ENCODE measurements at places on chromosomes 7 and 10. TPM values are rescaled to one million over a fixed set of nuclear protein-coding genes. Genes with fewer than 3 reads are reported as not detected.

The PIP4K2A gene
- 33.6 TPM for total RNA-seq

The LIPM gene
- total RNA-seq, result not detected

The NXPH1 gene
- 0.11 TPM for total RNA-seq

The CTTNBP2 gene
- 15.7 TPM for total RNA-seq

The HYCC1 gene
- total RNA-seq, result 120 TPM

The POU6F2 gene
- total RNA-seq, result 1.9 TPM

The SLC26A4 gene
- not detected for total RNA-seq

The FAM241B gene
- 13.7 TPM for total RNA-seq

The SLC37A3 gene
- total RNA-seq, result 52.7 TPM

The AGMO gene
- total RNA-seq, result 0.83 TPM

The ZNF804B gene
- total RNA-seq, result not detected

The PTPRN2 gene
- total RNA-seq, result 5.7 TPM

The UTF1 gene
- 31.5 TPM for total RNA-seq

The GIMAP6 gene
- total RNA-seq, result not detected

The TRIM73 gene
- 2.7 TPM for total RNA-seq

The GPER1 gene
- 0.22 TPM for total RNA-seq

The IL2RA gene
- not detected for total RNA-seq

The PTF1A gene
- total RNA-seq, result not detected

The TMEM176A gene
- not detected for total RNA-seq

The C7orf33 gene
- total RNA-seq, result not detected

The TRPV6 gene
- total RNA-seq, result 0.81 TPM

The ECHDC3 gene
- total RNA-seq, result 9.3 TPM

The SVIL gene
- 13.1 TPM for total RNA-seq

The DGKB gene
- total RNA-seq, result 0.26 TPM

The EBLN1 gene
- total RNA-seq, result not detected

The SPDYE1 gene
- total RNA-seq, result not detected

The CAV2 gene
- total RNA-seq, result 4.7 TPM

The FIGNL1 gene
- 13.8 TPM for total RNA-seq

The FRMPD2 gene
- total RNA-seq, result 0.48 TPM

The ARF5 gene
- 177 TPM for total RNA-seq

The MUC12 gene
- 12.2 TPM for total RNA-seq

The EEPD1 gene
- 5.0 TPM for total RNA-seq

The SP8 gene
- total RNA-seq, result 3.5 TPM

The CHCHD1 gene
- 45.9 TPM for total RNA-seq

The CDK6 gene
- total RNA-seq, result 30.0 TPM

The STEAP1B gene
- total RNA-seq, result 3.2 TPM

The SPOCK2 gene
- total RNA-seq, result 1.8 TPM

The BAZ1B gene
- total RNA-seq, result 95.7 TPM

The SLC18A3 gene
- total RNA-seq, result not detected

The ACSM6 gene
- not detected for total RNA-seq

The ZP3 gene
- total RNA-seq, result 1.3 TPM

The CAMK1D gene
- total RNA-seq, result 5.6 TPM
